ENCODE measurements at places on chromosomes 1 and 21. TPM values are rescaled to one million over a fixed set of nuclear protein-coding genes. Genes with fewer than 3 reads are reported as not detected.

Gene HEYL
- polyA plus RNA-seq: 3.4 TPM

DNA sequence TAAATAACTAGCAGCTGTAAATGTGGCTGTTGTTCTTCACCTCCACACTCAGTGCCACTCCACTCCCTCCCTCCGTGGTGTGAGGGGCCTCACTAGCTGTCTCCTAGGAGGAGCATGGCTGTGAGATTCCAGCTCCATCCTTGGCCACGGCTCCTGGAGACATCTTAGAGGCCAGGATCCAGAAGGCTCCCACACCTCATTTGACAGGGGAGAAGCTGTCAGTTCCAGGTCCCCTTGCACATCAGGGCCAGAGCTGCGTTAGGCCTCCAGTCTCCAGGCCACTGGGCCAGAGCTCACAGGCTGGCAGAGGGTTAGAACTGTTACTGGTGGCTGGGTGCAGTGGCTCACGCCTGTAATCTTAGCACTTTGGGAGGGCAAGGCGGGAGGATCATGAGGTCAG, 15.0 kb downstream of the PCSK9 start:
- H3K36me3 ChIP-seq: peaks cover 11% of the 10 kb centered on the region
- H3K27ac ChIP-seq: no peak overlapping the region
- H3K4me1 ChIP-seq: no peaks in the 10 kb centered on the region
- DNase-seq: no peak

- DNase-seq: no peak
- no peaks in the 10 kb centered on the region for H3K27me3 ChIP-seq
- H3K4me1 ChIP-seq: no peaks in the 10 kb centered on the region
- H3K4me3 ChIP-seq: no peak overlapping the region
- H3K27ac ChIP-seq: no peak overlapping the region
Measured at GRCh38 chr1:13590486-13590885, 6.9 kb downstream of the PDPN start.

- peaks cover 39% of the 10 kb centered on the region for H3K36me3 ChIP-seq
- H3K4me3 ChIP-seq: no peak overlapping the region
- peaks cover 4% of the 10 kb centered on the region for H3K4me1 ChIP-seq
Measured at GRCh38 chr1:230266456-230266855, 159.7 kb downstream of the PGBD5 start.

Gene SIPA1L2
- polyA plus RNA-seq: 4.1 TPM

GRCh38 chr1:246139745-246140182, 367.3 kb downstream of the SMYD3 start:
- DNase-seq: no peak
- no peak overlapping the region for H3K4me3 ChIP-seq
- no peaks in the 10 kb centered on the region for H3K4me1 ChIP-seq
- no peak overlapping the region for H3K27ac ChIP-seq

- H3K27me3 ChIP-seq: no peaks in the 10 kb centered on the region
- H3K4me1 ChIP-seq: peaks cover 30% of the 10 kb centered on the region
- H3K36me3 ChIP-seq: no peaks in the 10 kb centered on the region
- H3K4me3 ChIP-seq: no peak overlapping the region
- DNase-seq: no peak
Measured at GRCh38 chr1:64923294-64923718, 43.0 kb downstream of the JAK1 start.

GRCh38 chr1:64757213-64757612, 12.3 kb downstream of the RAVER2 start:
- H3K4me1 ChIP-seq: peaks cover 9% of the 10 kb centered on the region
- no peaks in the 10 kb centered on the region for H3K36me3 ChIP-seq
- peak overlapping the region; percentile 63 for H3K27ac ChIP-seq

GRCh38 chr21:24375201-24375600, 1232.1 kb downstream of the MRPL39 start:
- no peak for DNase-seq
- no peak overlapping the region for H3K27ac ChIP-seq
- no peaks in the 10 kb centered on the region for H3K27me3 ChIP-seq
- H3K4me3 ChIP-seq: no peak overlapping the region
- no peaks in the 10 kb centered on the region for H3K36me3 ChIP-seq

Gene TMEM51
- 16.3 TPM for polyA plus RNA-seq

- no peak for DNase-seq
- H3K4me1 ChIP-seq: no peaks in the 10 kb centered on the region
- no peaks in the 10 kb centered on the region for H3K36me3 ChIP-seq
- no peaks in the 10 kb centered on the region for H3K27me3 ChIP-seq
Measured at GRCh38 chr1:247286134-247286670, 30.3 kb downstream of the VN1R5 start.

Gene LCE1B
- not detected for polyA plus RNA-seq

- H3K27ac ChIP-seq: no peak overlapping the region
- no peak overlapping the region for H3K4me3 ChIP-seq
Measured at GRCh38 chr1:61518670-61519400, 206.1 kb downstream of the TM2D1 start.

DNA sequence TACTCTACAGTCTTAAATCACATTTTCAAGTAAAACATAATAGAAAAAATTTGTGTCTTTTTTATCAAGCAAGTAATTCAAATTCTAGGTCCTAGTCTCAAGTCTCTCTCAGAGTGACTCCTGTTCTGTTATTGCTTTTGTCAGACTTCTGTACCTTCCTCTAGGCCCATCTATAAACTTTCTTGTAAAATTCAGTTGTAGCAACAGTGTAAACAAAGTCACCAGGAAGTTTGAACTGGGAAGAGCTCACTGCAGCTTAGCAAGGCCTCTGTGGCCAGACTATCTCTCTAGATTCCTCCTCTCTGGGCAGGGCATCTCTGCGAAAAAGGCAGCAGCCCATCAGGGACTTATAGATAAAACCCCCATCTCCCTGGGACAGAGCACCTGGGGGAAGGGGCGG, 13.5 kb upstream of the ZNF678 start:
- no peak overlapping the region for H3K4me3 ChIP-seq
- H3K27ac ChIP-seq: no peak overlapping the region
- no peaks in the 10 kb centered on the region for H3K36me3 ChIP-seq
- H3K4me1 ChIP-seq: no peaks in the 10 kb centered on the region
- DNase-seq: no peak

Gene COA7
- polyA plus RNA-seq: 14.0 TPM

Gene FMO1
- polyA plus RNA-seq: not detected

DNA sequence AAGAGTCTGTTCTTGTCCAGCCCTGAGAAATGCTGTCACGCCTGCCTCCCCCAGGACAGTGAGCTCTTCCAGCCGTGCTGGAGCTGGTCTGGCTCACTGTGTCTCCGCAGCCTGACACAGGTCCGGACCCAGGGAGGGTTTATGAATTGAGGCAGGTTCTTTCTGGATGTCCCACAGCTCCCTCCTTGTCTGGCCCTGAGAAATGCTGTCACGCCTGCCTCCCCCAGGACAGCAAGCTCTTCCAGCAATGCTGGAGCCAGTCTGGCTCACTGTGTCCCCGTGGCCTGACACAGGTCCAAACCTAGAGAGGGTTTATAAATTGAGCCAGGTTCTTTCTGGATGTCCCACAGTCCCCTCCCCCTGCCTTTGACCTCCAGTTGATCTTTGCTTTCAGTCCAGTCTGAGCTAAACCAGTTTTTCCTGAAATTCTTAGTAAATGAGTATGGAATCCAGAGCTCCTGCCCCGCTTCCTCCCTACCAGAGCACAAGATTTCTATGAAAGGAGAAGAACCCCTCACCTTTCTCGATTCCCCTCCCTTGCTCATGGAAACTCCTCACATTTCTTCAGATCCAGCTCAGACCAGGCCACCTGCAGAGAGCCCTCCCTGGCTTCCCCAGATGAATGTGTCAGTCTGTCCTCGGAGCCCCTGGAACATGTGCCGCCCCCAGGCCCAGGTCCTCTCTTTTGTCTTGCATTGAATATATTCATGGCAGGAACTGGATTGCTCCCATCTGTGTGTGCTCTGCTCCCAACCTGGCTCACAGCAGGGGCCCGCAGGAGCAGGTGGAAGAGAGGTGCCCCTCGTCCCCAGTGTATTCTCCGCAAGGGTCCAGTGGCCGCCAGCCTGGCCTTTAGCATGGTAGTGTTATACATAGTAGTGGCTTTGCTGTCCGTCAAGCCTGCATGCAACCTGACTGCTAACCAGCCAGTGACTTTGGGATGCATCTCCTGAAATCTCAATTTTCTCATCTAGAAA, 116.3 kb downstream of the EPHB2 start:
- DNase-seq: peak; percentile 72
- no peaks in the 10 kb centered on the region for H3K4me1 ChIP-seq
- no peak overlapping the region for H3K27ac ChIP-seq
- H3K4me3 ChIP-seq: no peak overlapping the region
- no peaks in the 10 kb centered on the region for H3K27me3 ChIP-seq
- H3K36me3 ChIP-seq: no peaks in the 10 kb centered on the region
